GM23248 (cell line): ENCODE measurements at places on chromosomes 3 and 15.
A peak's percentile ranks its signal among the peaks of the same experiment; 100 is the strongest.

GRCh38 chr3:135887220-135887619 lies 78.3 kb upstream of the PPP2R3A start:
- H3K27ac ChIP-seq: no peak overlapping the region
- H3K27me3 ChIP-seq: no peaks in the 10 kb centered on the region
- no peaks in the 10 kb centered on the region for H3K36me3 ChIP-seq
- no peak overlapping the region for H3K4me3 ChIP-seq
- DNase-seq: peak; percentile 87
- H3K4me1 ChIP-seq: peaks cover 13% of the 10 kb centered on the region

DNA sequence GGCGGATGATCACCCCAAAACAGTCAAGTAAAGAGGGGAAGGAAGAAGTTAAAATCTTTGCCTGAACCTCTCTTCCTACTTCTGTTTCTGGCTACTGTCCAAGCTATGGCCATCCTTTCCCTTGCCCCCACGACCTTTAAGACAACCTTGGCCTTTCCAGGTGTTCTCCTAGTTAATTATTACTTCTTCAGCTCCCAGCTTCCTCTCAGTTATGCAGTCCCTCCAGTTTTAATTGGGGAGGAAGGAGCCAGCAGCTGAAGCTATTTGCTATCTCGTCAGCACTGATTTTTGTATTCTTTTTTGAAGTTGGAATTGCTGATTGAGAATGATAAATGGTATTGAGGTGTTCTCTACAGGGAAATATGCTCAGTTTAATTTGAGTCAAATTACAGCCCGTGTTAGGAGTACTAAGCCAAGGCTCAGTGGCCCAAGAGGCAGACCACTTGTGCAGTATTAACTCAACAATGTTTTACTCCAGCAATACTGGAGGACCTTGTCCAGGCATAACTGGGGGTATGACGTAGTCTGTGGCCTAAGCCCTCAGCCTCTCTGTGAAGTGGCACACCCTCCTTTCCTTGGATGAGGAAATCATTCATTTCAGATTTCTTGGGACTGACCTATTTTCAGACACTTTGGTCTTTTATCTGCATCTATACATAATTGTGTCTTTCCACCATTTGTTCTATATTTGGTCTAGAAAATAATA lies 336.9 kb downstream of the SLC9A9 start:
- no peak overlapping the region for H3K27ac ChIP-seq
- H3K27me3 ChIP-seq: no peaks in the 10 kb centered on the region
- peaks cover 20% of the 10 kb centered on the region for H3K4me1 ChIP-seq

GRCh38 chr3:88150806-88151205 lies 1.0 kb downstream of the C3orf38 start:
- peaks cover 13% of the 10 kb centered on the region for H3K4me1 ChIP-seq
- H3K27ac ChIP-seq: peak overlapping the region; percentile 86
- H3K4me3 ChIP-seq: peak overlapping the region; percentile 99
- no peaks in the 10 kb centered on the region for H3K27me3 ChIP-seq
- peaks cover 15% of the 10 kb centered on the region; the same call in 1 of the 2 replicates for H3K36me3 ChIP-seq

DNA sequence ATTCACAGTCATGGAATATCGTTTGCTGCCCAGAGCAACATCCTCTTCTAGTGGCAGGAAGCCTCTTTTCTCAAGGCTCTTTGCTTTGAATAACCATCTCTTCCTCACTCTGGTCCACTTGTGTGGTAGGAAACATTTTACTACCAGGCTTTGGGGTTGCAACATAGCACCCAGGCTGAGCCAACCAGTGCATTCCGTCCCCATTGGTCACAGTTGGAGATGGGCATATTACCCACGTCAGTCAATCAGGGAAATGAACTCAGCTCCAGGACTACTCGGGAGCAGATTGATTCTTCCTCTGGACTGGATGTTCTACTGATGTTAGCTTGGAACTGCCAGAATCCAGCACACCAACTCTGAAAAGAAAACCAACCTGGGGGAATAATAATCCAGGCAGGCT lies 4.2 kb upstream of the PEX5L start:
- no peaks in the 10 kb centered on the region for H3K4me1 ChIP-seq
- H3K27ac ChIP-seq: no peak overlapping the region
- no peak for DNase-seq
- H3K4me3 ChIP-seq: no peak overlapping the region
- peaks cover 15% of the 10 kb centered on the region for H3K27me3 ChIP-seq
- no peaks in the 10 kb centered on the region for H3K36me3 ChIP-seq

- no peak overlapping the region for H3K4me3 ChIP-seq
- DNase-seq: no peak
- H3K27ac ChIP-seq: no peak overlapping the region
- H3K36me3 ChIP-seq: no peaks in the 10 kb centered on the region
Measured at GRCh38 chr3:197343656-197344408, 45.4 kb upstream of the DLG1 start.

DNA sequence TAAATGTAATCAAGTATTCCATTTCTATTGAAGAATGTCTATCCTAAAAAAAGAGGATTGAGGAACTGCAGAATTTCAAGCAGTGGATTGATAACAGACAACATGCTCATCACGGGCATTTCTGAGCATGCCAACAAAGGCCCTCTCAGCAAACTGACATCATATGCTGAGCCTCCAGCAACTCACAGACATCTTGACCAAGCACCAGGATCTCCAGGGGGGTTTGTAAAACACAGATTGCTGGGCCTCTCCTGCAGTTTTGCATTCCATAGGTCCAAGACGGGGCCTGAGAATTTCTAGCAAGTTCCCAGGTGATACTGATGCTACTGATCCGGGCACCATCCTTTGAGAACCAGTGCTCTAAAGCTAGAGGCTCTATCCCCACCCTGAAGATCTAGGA lies 85.0 kb downstream of the FOXP1 start:
- H3K4me3 ChIP-seq: no peak overlapping the region
- DNase-seq: no peak
- H3K36me3 ChIP-seq: no peaks in the 10 kb centered on the region
- no peak overlapping the region for H3K27ac ChIP-seq

GRCh38 chr3:169131690-169132464 lies 531.6 kb downstream of the MECOM start:
- H3K4me1 ChIP-seq: 0 out of 2 replicates have a peak, but pooled peaks cover 8% of the 10 kb centered on the region
- no peak for DNase-seq
- H3K36me3 ChIP-seq: no peaks in the 10 kb centered on the region
- H3K27ac ChIP-seq: no peak overlapping the region
- no peaks in the 10 kb centered on the region for H3K27me3 ChIP-seq

GRCh38 chr3:24023197-24023596 lies 78.1 kb downstream of the NR1D2 start:
- H3K4me1 ChIP-seq: no peaks in the 10 kb centered on the region
- no peak overlapping the region for H3K27ac ChIP-seq
- no peaks in the 10 kb centered on the region for H3K27me3 ChIP-seq
- no peaks in the 10 kb centered on the region for H3K36me3 ChIP-seq
- H3K4me3 ChIP-seq: no peak overlapping the region
- no peak for DNase-seq

DNA sequence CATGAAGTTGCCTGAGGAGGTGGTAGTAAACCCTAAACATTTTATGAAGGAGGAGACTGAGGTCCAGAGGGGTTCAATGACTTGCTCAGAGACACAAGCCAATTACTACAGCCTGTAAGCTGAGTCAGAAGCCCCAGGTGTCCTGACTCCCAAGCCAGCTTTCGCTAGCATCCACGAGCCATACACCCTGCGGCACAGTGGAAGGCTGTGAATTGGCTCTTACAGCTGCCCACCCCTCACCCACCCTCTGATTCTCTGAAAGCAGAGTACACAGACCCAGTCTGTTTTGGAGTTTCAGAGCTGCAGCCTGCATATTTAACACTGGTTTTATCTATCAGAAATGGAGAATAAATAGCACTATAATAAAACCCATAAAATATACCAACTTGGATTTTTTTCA lies 253.4 kb downstream of the IGSF11 start:
- H3K27me3 ChIP-seq: no peaks in the 10 kb centered on the region
- H3K4me3 ChIP-seq: no peak overlapping the region
- H3K36me3 ChIP-seq: no peaks in the 10 kb centered on the region
- no peak overlapping the region for H3K27ac ChIP-seq
- H3K4me1 ChIP-seq: no peaks in the 10 kb centered on the region
- no peak for DNase-seq

GRCh38 chr3:52841211-52841980 lies 6.6 kb upstream of the MUSTN1 start:
- no peak overlapping the region for H3K27ac ChIP-seq
- no peaks in the 10 kb centered on the region; the same call in 1 of the 2 replicates for H3K36me3 ChIP-seq
- H3K27me3 ChIP-seq: no peaks in the 10 kb centered on the region
- H3K4me3 ChIP-seq: no peak overlapping the region
- no peaks in the 10 kb centered on the region for H3K4me1 ChIP-seq
- no peak for DNase-seq

DNA sequence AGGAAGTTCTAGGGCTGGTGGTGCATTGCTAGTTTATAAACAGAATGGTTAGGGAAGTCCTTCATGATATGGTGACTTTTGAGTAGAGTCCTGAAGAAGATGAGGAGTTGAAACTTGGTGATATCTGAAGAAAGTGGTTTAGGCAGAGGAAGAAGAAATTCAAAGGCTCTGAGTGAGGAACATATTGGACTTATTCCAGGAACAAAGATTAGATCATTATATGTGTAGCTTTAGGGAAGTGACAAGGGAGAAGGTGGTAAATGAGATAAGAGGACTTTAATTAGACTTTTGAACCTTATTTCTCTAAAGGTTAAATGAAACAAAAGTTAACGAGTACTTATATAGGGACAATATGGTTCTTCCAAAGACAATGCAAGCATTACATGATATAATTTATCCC lies 286.7 kb downstream of the DOCK3 start:
- no peaks in the 10 kb centered on the region for H3K4me1 ChIP-seq
- no peak overlapping the region for H3K27ac ChIP-seq
- H3K4me3 ChIP-seq: no peak overlapping the region
- DNase-seq: no peak

DNA sequence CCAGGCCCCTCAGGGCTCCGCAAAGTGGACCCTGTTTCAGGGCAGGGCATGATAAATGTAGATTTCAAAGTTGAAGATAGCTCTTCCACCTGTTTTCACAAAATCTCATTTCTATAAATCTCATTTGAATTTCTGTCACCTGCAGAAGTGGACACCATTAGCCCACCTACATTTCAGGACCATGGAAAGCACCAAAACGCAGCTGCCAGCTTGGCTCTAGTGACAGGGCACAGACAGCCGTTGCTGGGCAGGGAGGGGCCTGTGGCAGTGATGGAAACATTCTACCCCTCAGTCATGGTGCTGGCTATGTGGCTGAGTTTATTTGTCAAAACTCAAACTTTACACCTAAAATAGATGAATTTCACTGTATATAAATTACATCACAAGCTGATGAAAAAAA lies 40.4 kb downstream of the PRR23E start:
- no peaks in the 10 kb centered on the region for H3K36me3 ChIP-seq
- no peak overlapping the region for H3K4me3 ChIP-seq
- no peaks in the 10 kb centered on the region for H3K27me3 ChIP-seq
- no peak overlapping the region for H3K27ac ChIP-seq

DNA sequence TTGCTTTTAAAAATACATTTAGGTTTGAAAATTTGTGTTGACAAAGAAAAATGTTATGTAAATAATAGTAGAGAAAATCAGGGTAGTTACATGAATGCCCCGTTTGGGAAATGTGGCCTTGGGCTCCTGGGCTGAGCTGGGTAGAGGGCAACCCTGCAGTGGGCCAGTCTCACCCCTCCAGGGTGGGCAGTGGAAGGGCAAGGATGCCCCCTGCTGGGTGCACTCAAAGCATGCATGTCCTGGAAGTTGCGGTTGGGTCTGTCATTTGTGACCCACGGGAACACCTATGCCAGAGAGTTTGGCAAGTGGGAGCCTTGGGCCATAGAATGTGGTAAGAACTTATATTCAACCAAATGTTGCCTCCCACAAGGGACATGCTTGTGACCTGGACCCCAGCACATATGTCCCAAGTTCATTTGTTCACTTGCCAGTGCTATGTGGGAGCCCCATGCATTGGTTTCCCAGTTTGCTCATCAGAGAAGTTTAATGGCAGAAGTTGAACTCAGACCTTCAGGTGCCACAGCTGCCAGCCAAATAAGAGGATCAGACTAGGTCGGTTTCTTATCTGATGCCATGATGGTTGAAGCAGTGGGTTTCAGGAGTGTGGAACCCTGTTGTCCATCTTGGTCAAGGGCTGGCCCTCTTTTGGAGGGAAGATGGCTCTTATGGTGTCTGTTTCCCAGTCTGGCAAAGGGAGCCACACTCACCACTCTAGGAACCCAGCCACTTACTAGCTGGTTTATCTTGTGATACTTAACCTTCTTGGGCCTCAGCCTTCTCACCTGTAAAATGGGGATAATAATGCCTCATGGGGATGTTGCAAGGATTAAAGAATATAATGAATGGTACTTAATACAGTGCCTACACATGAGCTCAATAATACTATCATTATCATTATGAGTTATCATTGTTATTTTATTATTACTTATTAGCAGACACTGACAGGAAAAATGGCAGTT lies 2.5 kb upstream of the PLCB2 start:
- H3K36me3 ChIP-seq: no peaks in the 10 kb centered on the region
- no peak overlapping the region for H3K4me3 ChIP-seq
- peaks cover 21% of the 10 kb centered on the region for H3K4me1 ChIP-seq
- DNase-seq: peak; percentile 53

DNA sequence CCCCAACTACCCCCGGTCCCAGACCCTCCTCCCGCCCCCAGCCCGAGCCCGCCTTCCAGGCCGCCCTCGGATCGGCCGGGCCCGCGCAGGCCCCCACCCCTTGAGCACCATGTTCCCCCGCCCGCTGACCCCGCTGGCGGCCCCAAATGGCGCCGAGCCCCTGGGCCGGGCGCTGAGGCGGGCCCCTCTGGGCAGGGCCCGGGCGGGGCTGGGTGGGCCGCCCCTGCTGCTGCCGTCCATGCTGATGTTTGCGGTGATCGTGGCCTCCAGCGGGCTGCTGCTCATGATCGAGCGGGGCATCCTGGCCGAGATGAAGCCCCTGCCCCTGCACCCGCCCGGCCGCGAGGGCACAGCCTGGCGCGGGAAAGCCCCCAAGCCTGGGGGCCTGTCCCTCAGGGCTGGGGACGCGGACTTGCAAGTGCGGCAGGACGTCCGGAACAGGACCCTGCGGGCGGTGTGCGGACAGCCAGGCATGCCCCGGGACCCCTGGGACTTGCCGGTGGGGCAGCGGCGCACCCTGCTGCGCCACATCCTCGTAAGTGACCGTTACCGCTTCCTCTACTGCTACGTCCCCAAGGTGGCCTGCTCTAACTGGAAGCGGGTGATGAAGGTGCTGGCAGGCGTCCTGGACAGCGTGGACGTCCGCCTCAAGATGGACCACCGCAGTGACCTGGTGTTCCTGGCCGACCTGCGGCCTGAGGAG lies 472 bp downstream of the CHST14 start:
- H3K36me3 ChIP-seq: no peaks in the 10 kb centered on the region
- H3K27ac ChIP-seq: no peak overlapping the region
- 0 out of 2 replicates have a peak, but pooled peaks cover 4% of the 10 kb centered on the region for H3K4me1 ChIP-seq

- no peak for DNase-seq
- no peak overlapping the region for H3K27ac ChIP-seq
- H3K4me3 ChIP-seq: no peak overlapping the region
Measured at GRCh38 chr3:23519314-23520208, 286.2 kb upstream of the UBE2E1 start.

- no peak overlapping the region for H3K27ac ChIP-seq
- no peaks in the 10 kb centered on the region for H3K27me3 ChIP-seq
- peaks cover 6% of the 10 kb centered on the region; the same call in 1 of the 2 replicates for H3K4me1 ChIP-seq
- no peak overlapping the region for H3K4me3 ChIP-seq
- DNase-seq: peak; percentile 23
Measured at GRCh38 chr3:62184559-62184958, 188.8 kb downstream of the FEZF2 start.

- H3K27ac ChIP-seq: no peak overlapping the region
- no peaks in the 10 kb centered on the region for H3K36me3 ChIP-seq
- no peaks in the 10 kb centered on the region for H3K27me3 ChIP-seq
- H3K4me3 ChIP-seq: no peak overlapping the region
- DNase-seq: no peak
- H3K4me1 ChIP-seq: peaks cover 7% of the 10 kb centered on the region
Measured at GRCh38 chr15:91861223-91861622, 7.7 kb downstream of the SLCO3A1 start.
